ENCODE measurements at places on chromosomes 13 and 19.

GRCh38 chr13:49791315-49791710 is 1.2 kb downstream of the KPNA3 start:
- DNase-seq, result no peak

- no peak for DNase-seq
Measured at GRCh38 chr13:80340651-80341100, 250 bp downstream of the SPRY2 start.

DNA sequence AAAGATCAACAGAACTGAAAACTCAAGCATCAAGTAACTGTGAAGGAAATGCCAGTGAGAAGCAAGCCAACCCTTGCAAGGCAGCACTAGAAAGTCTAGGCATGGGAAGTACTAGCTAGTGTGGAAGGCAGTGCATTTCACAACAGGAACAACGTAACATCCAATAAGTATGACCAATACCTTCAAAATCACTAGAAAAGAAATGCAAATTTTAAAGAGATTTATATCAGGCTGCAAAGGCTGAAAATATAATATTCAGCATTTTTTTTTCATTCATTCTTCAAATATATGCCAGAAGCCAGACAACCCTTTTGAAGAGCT is 121.9 kb downstream of the DLEU7 start:
- no peak for DNase-seq

GRCh38 chr13:114062754-114063153 is 69.7 kb downstream of the RASA3 start:
- no peak for DNase-seq

DNA sequence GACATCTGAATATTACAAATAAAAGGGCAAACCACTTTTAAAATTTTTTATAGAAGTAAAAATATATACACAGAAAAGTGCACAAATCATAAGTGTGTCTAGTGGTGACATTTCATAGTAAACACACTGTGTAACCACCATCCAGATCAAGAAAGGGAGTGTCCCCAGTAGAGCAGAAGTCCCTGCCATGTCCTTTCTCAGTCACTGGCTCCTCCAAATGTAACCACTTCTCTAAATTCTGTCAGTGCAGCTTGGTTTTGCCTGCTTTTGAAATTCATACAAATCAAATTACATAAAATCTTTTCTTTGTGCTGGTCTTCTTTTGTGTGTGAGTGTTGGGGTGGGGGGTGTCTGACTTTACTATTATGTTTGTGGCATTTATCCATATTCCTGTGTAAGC is 116.5 kb downstream of the RBM26 start:
- DNase-seq, result no peak

GRCh38 chr19:30679153-30679702 is 307.0 kb downstream of the ZNF536 start:
- DNase-seq, result no peak

GRCh38 chr13:97366172-97366688 is 67.7 kb upstream of the RAP2A start:
- no peak for DNase-seq

GRCh38 chr19:49556412-49557398 is 23.7 kb downstream of the NOSIP start:
- no peak for DNase-seq

GRCh38 chr13:77353995-77354394 is 27.1 kb upstream of the MYCBP2 start:
- no peak for DNase-seq

DNA sequence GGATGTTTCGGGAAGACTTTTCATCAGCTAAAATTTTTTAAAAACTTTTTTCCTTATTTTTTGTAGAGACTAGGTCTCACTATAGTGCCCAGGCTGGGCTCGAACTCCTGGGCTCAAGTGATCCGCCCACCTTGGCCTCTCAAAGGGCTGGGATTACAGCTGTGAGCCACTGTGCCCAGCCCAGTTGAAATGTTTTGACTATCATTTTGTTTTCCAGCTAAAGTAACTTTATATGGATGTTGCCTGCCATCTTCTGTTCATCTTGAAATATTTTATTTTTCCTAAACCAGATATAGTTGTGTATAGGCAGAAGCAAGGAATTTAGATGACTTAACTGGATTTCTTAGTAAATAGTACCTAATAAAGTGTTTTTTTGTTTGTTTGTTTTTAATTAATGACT is 7.0 kb downstream of the CAB39L start:
- DNase-seq, result no peak

DNA sequence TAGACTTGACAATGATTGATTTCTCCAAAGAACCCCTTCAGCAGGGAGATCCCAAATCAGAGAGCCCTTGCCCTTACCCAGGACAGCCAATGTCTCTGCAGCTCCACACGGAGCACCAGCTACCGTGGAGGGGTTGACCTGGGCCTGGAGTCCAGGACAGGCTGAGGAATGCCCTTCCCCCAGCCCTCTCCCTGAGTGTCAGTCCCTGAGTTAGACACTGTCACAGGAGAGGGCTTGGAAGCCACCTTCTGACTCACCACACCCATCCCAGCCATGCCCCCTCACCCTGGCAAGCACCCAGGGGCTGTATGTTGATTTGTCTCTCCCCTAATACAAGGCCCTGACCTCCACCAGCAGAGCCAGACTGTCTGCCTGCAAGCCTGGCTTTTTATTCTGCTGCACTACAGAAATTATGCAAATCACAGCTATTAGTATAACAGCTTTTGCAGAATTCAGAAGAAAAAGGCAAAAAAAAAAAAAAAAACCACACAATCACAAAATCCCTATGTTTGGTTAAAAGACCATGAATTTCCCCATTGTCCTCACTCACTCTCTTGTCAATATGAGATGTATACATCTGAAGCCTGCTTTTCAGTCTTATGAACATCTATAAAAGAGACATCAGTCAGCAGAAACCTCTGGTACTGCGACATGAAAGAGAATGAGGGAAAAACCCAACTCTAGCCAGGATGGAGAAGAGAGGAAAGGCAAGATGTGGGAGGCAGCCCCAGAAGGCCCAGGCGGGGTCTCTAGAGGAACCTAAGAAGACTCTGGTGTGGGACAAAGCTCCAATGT is 240.7 kb downstream of the UQCRFS1 start:
- DNase-seq, result no peak

All from stimulated activated CD4-positive, alpha-beta T cell treated with anti-CD3 and anti-CD28 coated beads, Interleukin-1b, Interleukin-23, amount 100 ng/mL, for 4 hours (primary cell).